ENCODE measurements at places on chromosomes 4 and X.

DNA sequence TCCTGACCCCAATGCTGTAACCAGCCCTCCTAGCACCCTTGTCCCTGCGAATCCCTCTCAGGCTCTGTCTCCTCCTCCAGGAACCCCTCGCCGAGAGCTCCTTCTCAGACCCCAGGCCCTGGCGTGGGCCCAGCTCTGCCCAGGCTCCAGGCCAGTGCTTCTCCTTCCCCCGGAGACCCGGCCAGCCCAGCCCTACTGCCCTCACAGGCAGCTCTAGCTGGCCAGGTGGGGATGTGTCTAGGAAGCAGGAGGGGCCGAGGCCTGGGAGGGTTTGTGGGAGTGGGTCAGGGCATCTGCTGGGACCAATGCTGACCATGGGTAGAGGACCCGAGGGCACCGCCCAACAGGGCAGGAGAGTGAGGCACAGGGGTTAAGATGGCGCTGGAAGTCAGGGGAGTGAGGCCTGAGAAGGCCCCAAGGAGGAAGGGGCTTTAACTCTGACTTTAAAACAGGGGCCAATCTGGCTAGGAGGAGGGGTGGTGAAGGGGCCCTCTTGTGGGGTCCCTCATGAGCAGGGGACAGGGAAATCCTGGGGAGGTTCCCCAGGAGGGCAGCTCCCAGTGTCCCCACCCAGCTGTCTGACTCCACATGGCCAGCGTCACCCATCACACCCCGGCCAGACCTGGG, 64.7 kb upstream of the NKX1-1 start:
- DNase-seq: no peak

DNA sequence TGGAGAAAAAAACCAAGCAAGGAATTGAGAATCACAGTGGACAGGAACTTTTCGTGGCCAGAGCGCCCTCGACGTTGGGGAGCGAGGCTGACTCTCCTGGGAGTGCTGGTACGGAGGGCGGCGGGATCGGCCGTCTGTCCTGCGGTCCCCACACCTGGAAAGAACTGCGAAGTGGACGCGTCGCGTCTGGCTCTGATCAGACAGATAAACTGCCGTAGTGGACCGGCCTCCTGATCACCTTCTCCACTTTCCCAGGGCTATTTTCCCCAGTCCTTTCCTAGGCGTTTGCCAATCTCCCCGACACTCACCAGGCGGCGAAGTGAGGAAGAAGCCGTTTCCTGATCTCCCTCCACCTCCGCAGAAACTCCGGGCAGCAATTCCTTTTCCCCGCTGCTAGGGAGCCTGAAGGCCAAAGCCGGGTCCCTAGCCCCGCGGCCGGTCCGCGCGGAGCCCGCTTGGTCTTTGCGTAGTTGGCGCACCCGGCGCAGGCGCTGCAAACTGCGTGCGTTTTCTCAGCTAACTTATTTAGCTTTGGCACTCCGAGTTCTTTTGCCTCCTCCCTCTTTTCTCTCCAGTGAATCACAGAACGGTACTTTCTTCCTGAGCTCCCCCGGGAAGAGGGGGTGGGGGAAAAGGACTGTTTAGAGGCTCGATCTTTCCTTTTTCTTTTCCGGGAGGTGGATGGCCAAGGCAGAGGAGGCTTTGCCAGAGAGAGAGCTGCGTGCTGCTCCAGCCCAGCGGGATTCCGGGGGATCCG, at the start of gene ARSJ:
TSS of gene ARSJ (minus strand) at position 500 of the 757 bp plus-strand sequence. CDS start 813 bp downstream, outside the sequence.
- peak; percentile 90 for DNase-seq

DNA sequence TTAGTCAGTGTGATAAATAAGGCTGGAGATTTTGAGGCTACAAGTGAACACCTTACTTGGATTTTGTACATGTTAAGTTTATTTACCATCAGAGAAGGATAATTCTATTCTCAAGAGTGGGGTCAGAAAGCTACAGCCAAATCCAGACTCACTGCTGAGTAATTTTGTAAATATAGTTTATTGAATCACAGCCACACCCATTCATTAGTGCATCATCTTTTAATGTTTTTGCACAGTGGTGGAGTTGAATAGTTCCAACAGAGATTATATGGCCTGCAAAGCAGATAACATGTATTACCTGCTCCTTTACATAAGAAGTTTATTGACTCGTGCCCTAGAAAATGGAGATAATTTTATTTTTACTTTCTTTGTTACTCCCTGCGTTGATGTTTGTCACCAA, 60.4 kb downstream of the PCDH18 start:
- peak; percentile 20 for DNase-seq

- no peak for DNase-seq
Observed at GRCh38 chr4:141705747-141706377, 69.5 kb downstream of the IL15 start.

GRCh38 chr4:73761856-73762255, 21.5 kb downstream of the CXCL8 start:
- no peak for DNase-seq

- no peak for DNase-seq
Observed at GRCh38 chr4:38612646-38613414, 51.2 kb upstream of the KLF3 start.

GRCh38 chrX:154540897-154541535, 5.6 kb downstream of the G6PD start:
- no peak for DNase-seq

- no peak for DNase-seq
Observed at GRCh38 chr4:41305476-41305875, 48.7 kb downstream of the UCHL1 start.

DNA sequence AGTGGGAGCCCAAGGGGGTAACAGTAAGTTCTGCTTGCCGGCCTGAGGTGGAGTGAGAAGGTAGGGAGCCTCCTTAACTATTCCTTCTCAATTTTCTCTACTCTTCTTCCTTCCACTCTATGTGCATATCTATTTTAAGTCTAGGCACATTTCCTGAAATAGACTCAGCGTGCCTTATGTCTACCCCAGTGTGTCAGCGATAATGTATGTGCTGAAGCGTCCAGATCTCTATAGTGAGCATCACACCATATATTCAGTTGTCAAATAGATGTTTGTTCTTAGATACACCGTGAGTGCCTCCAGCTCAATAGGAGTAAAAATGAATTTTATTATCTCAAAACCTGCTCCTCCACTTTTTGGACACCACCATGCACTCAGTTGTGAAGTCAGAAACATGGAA, 51.5 kb upstream of the RAB33B start:
- no peak for DNase-seq

DNA sequence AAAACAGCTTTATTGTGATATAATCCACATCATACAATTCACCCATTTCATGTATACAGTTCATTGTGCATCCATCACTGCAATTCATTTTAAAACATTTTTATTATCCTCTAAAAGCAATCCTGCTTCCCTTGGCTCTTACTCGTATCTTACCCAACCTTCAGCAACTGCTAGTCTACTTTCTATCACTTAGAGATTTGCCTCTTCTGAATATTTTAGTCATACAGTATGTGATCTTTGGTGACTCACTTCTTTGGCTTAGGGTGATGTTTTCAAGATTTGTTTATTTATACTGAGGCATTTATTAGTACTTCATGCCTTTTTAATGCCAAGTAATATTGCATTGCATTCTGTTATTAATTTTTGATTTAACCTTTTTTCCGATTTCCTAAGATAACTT, 15.0 kb upstream of the MSMO1 start:
- DNase-seq: peak; percentile 39

DNA sequence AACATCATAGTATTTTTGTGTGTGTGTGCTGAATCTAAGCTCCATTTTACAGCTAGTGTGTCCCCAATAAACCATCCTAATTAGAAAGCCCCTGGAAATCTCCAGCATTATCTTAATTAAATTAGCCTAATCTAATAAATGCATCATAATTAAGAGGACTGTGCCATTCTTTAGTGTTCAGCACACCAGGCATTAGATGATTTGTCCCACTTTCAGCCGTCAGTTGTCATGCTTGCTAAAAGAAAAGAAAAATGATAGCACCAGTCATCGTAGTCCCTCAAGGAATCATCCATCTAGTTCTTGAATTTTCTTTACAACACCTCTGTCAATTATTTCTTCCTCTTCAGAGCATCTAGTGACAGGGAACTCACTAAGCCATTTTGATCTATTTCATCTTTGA, 155.9 kb downstream of the PALLD start:
- no peak for DNase-seq

GRCh38 chr4:100754751-100755150, 236.9 kb upstream of the EMCN start:
- DNase-seq: no peak

DNA sequence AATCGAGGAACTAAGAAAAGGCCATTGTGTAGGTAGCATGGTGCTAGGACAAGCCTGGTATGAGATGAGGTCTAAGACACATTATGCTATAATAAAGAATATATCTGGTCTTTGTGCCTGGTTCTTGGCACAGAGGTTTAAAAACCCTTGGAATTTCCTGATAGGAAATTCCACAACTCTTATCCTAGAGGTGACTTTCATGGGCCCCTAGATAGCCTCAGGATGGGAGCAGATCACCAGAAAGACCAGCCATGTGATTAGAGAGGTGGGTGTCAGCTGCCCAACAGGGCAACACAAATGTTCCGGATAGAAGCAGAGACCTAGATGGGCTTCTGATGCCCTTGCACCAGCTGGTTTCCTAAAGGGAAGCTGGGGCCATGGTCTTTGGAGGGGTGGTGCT, 107.2 kb downstream of the SCD5 start:
- DNase-seq: no peak

DNA sequence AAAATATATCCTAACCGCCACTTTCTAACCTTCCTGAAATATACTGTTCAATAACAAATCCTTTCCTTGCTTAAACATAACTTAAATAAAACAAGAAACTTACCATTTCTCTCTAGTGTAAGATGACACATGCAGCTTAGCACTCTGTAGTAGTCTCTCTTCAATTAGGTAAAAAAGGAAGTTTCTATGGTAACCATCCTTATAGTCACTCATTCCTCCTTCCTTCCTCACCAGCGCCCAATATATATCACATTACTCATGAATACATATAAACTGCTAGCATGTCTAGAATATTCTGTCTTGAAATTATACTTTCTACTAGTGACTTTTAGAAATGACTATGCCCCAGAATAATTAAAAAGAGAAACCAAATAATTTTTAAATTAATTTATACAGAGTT, 112.2 kb downstream of the SNCA start:
- peak; percentile 55 for DNase-seq

DNA sequence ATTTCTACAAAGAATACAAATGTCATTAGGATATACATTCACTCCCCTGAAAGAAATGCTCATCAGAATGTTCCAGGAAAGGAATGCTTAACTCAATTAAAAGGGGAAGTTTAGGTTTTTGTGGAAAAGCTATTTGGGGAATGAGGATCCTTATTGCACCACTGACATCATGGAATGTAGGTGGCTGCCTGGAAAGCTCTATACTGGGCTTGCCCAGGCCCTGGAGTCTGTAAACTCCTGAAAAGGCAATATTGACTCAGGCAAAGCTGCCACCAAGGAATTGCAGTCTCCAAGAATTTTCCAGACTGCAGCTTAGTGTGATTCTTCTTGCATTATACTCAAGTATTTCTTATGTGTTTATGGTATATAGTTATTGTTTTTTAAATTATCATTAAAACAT, 15.7 kb downstream of the DAPP1 start:
- DNase-seq: no peak

DNA sequence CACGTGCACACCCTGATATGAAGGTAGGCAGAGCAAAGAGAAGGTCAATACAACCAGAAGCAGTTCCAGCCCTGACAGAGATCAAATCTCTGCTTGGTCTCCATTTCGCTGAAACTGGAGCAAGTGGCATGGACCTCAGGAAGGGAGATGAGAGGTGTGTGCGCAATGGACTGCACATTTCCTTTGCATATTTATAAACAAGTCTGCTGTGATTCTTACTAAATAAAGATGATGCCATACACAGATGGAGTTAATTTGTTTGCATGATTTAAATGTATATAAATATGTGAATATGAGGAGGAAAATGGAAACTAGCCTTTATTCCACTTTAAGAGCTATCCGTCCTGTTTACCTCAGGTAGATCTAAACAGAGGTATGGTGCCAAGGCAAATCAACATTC, 2.1 kb upstream of the SCRG1 start:
- DNase-seq: no peak

DNA sequence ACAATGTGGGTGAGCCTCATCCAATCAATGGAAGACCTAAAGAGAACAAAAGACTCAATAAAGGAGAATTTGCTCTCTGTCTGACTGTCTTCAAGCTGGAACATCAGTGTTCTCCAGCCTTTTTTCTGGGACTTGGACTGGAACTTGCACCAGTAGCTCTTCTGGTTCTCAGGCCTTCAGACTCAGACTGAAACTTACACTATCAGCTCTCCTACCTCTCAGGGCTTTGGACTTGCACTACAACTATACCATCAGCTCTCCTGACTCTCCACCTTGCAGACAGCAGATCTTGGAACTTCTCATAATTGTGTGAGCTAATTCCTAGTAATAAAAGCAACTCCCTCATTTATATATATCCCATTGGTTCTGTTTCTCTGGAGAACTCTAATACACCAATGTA, 185.9 kb downstream of the SMIM20 start:
- no peak for DNase-seq

GRCh38 chr4:169985881-169986280, 40.3 kb downstream of the MFAP3L start:
- no peak for DNase-seq

GRCh38 chr4:30495251-30495650, 224.9 kb upstream of the PCDH7 start:
- no peak for DNase-seq

DNA sequence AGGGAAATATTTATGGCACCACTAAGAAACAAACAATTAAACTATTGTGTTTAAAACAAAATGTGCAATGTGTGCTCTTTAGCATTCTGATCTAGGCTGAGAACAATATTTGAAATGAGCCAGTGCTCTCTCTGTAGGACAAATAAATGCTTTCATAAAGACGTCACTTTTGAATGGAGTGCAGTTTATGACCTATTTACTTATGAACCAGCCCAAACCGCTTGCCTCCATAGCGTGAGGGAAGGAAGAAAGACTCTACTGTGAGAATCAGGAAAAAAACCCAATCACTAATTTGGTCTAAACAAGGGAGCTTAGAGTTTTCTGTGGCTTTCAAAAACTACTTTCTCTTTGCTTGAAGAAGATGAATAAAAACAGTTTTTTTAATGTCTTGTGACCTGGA, 39.4 kb downstream of the SAT1 start:
- DNase-seq: no peak

DNA sequence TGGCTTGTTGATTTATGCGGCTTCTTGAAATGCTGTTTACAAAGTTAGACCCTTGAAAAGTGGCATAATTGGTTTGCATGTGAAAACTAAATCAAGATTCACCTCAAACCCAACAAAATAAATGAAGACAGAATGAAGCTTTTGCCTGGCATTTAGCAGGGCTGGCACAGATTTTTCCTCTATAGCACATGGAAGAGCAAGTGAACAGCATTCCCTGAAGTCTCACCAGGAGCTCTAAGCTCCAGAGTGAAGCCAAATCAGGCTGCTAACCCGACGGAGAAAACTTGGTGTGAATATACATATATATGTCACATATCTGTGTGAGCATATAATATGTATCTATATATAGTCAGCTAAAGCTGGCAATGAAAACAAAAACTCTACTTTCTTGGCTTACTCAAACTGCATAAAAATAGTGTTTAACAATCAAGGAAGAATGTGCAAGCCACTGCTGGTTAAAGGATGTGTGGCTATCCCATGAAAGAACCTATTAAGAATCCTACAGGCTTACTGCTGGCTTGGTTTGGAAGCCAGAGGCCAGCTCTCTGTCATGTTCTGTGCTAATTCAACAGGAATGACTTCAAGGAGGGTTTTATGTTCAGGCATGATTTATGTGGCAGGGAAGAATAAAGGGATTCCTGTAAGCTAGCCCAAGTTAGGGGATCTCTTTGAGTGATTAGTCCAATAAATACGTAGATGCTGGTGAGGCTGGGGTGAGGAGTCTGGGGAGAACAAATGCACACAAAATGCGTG, 69.9 kb downstream of the MFAP3L start:
- no peak for DNase-seq
